ENCODE measurements at places on chromosomes 11 and 22.
A peak's percentile ranks its signal among the peaks of the same experiment; 100 is the strongest.

DNA sequence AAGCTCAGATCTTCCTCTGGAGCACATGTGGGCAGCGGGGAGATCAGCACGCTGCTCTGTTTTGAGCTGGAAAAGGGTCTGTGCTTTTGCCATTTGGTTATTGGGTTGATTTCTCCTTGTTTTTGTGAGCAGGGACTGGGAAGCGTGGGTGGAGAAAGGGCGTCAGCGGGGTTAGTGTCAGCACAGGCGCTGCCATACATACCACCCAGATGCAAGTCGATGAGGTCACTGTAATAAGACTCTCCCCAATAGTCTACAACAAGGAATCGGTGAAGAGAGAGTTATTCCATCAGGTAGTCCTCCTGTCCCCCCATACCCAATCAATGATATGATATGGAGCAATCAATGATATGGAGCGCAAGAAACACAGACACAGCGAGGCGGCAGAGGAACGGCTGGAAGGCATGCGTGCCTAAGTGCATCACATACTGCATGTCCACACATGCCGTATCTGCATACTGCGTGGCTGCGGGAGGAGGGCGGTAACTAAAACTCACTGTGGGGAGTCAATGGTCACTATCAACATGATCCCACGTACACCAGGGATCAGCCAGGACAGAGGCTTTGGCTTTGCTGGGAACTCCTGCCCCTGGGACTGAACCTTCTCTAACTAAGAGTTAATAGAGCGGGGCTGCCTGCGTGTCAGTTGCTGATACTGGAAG lies 29.5 kb upstream of the BID start:
- DNase-seq, result no peak

DNA sequence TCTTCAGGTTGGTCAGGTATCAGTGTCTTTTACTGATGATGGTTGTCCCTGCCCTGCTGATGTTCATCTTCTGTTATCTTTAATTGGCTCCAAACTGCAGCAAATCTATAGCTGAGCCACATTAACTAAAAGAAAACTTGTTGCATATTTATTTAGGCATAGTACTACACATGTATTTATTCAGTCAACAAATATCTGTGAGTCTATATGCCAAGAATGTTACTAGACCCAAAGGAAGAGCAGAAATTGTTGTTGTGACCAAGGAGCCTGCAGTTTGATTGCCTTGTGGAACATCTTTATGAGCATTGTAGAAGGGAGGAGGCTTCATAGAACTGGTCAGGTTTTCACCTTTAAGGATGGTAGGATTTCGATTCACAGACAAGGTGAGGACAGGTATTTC lies 10.1 kb downstream of the BMAL1 start:
- DNase-seq, result no peak

DNA sequence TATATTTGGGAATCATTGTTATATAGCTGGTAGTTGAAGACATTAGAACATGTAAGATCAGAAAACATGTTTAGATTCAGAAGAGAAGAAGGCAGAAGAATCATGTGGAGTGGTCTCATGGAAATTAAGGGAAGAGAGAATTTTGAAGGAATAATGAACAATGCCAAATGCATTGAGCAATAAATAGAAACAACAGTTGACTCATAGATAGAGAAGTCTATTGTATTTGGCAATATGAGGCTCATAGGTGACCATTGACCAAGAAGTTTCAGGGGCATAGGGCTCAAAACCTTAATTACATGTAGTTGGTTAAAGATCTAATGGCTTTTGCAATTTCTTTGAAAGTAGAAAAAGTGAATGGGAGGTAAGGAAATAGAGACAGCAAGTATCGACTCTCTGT lies 123.9 kb downstream of the PAX6 start:
- DNase-seq, result no peak

DNA sequence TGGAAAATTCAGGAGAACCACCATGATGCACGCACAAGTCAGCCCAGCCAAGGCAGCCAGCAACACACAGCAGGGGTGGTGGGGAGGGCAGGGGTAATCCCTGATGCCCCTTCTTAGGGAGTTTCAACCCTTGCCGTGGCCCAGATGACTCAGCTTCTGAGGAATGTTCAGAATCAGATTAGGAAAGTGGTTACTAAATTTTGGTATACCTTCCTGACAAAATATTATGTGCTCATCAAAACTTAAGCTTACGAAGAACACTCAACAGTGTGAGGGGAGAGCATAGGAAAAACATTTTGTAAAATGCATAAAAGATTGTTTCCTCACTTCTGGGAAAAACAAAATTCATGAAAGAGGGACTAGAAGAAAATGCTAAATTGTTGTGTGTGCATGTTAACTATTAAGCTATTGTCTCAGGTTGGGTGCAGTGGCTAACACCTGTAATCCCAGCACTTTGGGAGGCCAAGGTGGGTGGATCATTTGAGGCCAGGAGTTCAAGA lies 32.1 kb downstream of the SERPIND1 start:
- peak; percentile 43 for DNase-seq

DNA sequence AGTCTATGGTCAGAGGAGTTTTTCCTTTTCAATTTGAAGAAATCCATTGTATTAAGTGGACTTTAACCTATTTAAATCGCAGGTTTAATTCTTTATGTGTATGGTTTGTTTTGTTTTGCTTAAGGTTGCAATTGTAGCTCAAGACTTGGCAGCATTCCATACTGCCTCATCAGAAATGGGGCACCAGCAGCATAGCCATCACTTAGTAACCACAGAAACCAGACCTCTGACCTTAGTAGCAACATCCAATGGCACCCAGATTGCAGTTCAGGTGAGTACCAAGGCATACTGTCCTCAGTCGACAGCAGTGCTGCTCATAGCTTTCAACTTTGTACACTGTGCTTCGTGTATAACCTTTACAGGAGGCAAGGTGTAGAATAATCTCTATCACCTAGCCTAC lies 48.4 kb upstream of the WEE1 start:
- no peak for DNase-seq
